Activated CD8-positive, alpha-beta memory T cell treated with anti-CD3 and anti-CD28 coated beads for 36 hours (primary cell): ENCODE measurements at places on chromosomes 7 and 10. TPM values are rescaled to one million over a fixed set of nuclear protein-coding genes. Genes with fewer than 3 reads are reported as not detected.

Gene SFXN4
- total RNA-seq, result 60.0 TPM

Gene HOXA7
- not detected for total RNA-seq

Gene ZYX
- 105 TPM for total RNA-seq

Gene PARG
- 33.1 TPM for total RNA-seq

Gene ACTR3C
- total RNA-seq, result 4.7 TPM

Gene PDE6C
- total RNA-seq, result not detected
